Stimulated activated CD8-positive, alpha-beta memory T cell treated with anti-CD3 and anti-CD28 coated beads, Interleukin-4, amount 100 ng/mL, for 1 hour (primary cell): ENCODE measurements at places on chromosomes 7 and 10.

DNA sequence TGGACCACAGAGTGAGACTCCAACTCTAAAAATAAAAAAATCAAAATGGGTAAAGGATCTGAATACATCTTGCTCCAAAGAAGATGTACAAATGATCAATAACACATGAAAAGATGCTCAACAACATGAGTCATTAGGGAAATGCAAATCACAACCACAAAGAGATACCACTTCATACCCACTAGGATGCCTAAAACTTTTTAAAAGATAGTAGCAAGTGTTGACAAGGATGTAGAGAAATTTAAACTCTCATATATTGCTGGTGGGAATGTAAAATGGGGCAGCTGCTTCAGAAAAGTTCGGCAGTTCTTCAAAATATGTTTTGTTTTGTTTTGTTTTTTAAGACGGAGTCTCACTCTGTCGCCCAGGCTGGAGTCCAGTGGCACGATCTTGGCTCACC is 45.7 kb upstream of the GTF2IRD1 start:
- DNase-seq, result no peak

DNA sequence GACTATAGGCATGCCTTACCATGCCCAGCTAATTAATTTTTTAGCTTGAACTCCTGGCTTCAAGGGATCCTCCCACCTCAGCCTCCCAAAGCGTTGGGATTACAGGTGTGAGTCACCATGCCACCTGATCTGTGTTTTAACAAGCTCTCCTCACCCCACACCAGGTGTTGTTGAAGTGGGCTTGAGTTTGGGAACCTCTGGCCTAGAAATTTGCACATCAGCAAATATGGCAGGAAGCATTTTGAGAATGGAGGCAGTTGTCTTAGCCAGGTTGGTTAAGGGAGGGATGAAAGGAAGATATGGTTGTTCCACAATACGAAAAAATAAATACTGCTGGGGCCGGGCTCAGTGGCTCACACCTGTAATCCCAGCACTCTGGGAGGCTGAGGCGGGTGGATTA is 433.1 kb downstream of the TYW1 start:
- no peak for DNase-seq

DNA sequence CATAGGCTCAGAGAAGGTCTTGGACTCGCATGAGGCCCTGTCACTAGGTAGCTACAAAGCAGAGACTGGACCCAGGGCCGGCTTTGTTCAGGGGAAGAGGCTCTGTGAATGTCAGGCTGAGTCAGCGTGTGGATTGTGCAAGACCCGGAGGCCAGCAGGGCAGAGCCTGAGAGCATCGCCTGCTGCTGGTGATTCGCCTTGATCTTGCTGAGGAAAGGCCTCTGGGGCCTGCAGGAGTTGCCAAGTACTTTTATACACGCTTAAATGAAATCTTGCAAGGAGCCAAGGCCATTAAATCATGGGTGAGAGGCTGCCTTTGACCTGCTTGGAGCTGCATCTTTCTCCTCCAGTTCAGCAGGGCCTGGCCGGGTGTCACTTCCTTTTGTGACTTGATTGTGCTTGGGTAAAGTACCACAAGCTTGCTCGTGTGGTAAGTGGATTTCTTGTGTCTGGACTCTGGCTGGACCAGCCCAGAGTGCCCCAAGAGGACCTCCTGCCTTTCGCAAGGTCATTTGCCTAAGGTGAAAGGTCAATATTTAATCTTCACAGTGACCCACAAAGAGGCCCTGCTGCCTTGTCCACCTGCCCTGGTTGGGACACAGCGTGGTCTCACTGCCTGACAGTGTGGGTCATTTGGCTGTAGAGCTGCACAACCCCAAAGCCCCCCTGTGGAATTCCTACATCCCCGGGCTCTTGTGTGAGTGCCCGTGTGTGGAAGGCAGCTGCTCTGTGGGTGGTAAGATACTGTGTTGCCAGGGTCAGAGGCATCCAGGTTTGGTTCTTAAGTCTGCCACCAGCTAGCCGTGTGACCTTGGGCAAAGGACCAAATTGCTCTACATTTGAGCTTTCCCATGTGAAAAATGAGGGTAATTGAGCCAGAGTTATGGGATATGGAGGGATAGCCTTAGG is 38.6 kb upstream of the SH2D4B start:
- DNase-seq, result peak; percentile 38

DNA sequence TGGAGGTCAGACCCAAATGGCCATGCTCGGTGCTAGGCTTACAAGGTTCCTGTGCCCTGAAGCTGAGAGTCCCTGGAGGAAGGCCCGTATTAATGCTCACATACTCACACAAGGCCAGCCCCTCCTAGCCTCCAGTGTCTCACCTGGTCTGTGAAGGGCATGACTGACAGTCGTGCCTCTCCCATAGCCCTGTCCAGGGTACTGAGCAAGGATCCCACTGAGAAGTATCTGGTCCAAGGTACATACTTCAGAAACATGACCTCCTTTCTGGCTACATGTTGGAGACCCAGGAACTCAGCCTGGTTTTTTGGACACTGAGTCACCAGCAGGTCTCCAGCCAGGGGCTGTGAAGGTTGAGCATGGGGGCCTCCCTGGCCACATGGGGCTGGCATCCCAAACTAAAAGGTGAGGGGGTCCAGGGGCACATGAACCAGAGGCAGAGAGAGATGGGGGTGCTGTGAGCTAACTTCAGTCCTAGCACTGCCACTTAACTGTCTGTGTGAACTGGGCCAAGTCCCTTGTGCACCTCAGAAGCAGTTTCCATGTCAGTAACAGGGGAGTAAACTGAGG is 17.6 kb upstream of the RASGEF1A start:
- DNase-seq, result no peak

GRCh38 chr10:117754770-117755658 is 212.5 kb downstream of the EMX2 start:
- DNase-seq, result no peak

DNA sequence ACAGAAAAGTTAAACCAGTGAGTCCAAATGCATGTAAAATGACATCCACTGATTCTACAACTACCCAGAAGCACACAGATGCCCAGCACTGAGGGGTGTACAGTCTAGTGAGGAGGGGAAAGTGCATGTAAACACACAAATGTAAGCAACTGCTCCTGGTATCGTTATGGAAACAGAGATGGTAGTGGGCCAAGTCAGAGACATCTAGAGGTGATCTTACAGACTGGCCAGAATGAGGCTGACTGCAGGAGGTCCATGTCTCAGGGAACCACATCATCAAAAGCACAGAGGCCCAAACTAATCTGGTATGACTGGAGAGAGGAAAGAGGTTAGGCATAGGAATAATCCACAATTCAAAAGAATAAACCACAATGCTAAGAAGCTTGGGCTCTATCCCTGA is 176.5 kb downstream of the SRPK2 start:
- no peak for DNase-seq

DNA sequence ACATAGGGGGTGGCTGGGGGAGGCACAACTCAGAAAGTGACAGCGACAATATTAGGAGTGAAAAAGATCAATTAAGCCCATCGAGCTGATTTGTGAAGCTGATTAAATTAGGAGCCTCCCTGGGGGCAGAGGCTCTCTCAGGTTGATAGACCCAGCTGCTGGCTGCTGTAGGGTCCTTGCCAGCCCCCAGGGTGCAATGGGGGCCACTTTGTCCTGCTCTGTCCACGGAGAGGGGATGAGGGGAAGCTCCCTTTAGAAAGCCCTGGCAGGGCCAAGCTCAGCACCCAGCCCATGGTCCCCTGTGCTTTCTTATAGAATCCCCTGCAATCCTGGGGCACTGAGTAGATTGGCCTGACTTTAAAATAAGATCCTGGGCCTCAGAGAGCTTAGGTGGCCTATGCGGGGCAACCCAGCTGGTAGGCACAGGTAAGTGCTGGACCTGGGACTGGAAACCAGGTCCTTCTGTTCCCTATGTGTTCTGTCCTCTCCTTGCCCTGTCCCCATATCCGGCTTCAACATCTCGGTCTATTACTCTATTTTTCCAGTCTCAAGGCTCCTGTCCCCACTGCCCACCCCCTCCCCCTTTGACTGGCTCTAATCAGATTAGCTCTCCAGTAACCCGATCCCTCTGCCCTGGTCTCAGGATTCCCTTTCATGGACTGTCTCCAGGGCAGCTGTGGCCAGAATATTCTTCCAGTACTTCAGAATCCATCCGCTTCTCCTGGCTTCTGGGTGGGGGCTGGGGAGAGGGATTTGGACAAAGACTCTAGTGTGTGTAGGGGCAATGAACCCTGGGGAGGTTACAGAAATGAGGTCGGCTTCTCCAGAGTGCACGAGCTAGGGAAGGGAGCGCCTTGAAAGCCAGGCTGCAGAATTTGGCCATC is 259.6 kb downstream of the RPS24 start:
- no peak for DNase-seq

GRCh38 chr7:5634107-5634950 is 147.1 kb downstream of the RNF216 start:
- no peak for DNase-seq

DNA sequence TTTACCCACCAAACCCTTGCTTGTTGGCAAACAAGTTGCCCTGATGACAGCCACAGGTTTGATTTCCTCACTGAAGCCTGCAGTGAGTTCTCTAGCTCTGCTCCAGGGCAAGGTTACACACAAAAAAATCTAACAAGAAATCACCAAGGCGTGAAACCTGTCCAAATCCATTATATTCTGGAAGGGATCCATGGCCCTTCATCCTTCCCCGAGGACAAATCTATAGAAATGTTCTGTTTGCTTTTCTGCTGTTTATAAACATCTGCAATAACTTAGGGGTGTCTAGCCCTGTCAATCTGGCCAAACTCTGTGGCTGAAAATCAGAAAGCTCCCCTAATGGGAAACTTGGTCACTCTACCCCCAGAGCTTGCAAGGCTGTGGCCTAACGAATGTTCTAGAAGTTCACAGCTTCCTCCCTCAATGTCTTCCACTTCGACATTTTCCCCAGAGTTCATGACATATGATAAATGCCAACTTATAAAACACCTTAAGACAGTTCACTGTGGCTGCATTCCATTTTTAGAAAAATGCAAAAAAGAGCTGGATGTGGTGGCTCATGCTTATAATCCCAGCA is 164.5 kb downstream of the PRPF18 start:
- no peak for DNase-seq

DNA sequence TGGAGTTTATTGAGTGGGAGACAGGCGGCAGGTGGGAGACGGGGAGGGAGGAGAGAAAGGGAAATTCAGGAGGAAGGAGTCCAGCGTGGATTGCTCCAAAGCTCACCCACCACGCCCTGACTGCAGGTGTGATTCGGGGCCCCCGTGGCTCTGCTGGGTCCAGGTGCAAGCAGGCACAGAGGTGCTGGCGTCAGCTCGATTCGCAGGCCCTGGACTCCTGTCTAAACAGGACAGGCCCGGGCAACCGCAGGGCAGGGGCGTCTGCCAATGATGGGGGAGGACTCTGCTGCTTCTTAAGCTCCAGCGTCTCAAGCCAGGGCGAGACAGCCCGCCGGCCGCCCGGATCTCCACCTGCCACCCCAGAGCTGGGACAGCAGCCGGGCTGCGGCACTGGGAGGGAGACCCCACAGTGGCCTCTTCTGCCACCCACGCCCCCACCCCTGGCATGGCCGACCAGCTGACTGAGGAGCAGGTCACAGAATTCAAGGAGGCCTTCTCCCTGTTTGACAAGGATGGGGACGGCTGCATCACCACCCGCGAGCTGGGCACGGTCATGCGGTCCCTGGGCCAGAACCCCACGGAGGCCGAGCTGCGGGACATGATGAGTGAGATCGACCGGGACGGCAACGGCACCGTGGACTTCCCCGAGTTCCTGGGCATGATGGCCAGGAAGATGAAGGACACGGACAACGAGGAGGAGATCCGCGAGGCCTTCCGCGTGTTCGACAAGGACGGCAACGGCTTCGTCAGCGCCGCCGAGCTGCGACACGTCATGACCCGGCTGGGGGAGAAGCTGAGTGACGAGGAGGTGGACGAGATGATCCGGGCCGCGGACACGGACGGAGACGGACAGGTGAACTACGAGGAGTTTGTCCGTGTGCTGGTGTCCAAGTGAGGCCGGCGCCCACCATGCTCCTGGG is at the start of gene CALML3:
Gene CALML3 (plus strand): TSS at position 321 of the 920 bp plus-strand sequence. CDS start 125 bp downstream, at position 446.
- no peak for DNase-seq

GRCh38 chr7:157412021-157412443 is 75.2 kb downstream of the DNAJB6 start:
- DNase-seq, result no peak

DNA sequence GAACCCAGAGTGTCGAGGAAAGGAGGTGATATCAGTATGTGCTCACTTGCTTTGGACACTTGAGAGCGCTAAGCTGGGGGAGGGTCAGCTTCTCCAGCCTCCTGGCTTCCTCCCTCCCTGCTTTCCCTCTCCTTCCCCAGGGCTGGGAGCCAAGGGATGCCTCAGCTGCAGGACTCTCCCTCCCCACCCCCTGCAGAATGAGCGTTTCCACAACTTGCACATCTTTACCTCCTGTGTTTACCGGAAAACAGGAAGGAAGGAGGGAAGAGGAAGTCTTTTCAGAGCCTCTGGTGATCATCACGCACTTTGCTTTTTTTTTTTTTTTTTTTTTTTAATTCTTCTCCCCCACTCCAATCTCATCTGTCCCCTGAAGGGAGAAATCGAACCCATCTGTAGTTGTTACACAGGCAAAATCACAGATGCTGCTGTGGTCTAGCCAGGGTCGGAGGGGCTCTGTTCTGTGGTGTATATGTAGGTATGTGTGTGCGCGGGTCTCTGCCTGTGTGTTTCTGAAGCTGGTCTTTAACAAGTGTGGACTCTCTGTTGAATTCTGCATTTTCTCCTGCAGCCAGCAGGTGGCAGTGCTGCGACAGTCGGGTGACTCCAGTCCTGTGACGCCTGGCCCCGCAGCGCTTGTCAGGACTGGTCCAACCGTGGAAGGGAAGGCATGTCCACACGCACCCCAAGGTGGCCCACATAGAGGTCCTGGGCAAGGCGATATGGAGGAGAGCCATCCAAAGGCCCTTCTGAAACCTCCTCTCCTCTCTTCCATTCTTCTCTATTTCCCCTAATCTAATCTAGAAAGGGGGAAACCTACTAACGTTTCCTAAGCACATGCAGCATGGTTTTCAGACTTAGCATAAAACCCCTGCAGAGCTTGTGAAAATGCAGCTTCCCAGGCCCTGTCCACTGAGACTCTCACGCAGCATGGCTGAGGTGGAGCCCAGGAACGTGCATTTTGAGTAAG is 257.6 kb downstream of the PLXNA4 start:
- peak; percentile 35 for DNase-seq

DNA sequence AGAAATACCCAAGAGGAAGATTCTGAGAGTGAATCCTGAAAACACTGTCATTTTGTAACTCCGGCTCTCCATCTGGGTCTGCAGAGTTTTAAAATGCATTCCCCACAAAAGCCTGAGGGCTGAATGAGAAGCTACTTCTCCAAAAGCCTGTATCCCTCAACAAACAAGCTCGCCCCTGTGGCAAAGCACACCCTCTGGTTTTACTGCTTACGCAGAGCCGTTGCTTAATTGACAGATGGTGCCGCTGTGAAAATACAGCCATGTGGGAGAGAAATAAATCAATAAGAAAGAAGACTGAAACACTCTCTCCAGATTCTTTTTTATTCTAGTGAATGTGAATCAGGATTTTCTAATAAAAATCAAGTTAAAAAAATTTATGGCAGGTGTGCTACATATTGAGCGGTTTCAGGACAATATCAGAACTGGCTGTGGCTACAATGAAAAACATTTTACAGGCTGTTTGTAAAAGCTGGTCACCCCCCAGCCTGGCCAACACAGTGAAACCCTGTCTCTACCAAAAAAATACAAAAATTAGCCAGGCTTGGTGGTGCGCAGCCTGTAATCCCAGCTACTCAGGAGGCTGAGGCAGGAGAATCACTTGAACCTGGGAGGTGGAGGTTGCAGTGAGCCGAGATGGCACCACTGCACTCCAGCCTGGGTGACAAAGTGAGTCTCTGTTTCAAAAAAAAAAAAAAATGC is 32.5 kb downstream of the C7orf33 start:
- no peak for DNase-seq
